ENCODE measurements at places on chromosomes 1 and 21.

DNA sequence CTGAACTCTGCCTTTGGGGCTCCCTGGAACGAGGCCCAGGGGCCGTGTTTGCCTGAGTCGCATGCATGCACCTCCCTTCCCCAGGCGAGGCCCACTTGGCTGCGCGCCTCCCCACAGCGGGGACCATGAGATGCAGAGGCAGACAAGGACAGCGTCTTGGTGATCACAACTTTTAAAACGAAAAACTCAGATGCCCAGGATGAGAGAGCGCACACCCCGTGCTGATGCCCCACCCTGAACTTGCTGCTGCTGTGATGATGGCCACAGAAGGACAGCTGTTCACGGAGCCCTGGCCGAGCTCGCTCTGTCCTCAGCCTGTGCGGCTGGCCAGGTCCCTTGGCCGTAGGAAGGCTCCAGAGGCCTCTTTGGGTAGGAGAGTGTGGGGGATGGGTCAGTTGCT, 11.4 kb upstream of the PRMT2 start:
- DNase-seq: peak; percentile 63

GRCh38 chr1:92577261-92577895, 90.7 kb upstream of the GFI1 start:
- no peak for DNase-seq

- no peak for DNase-seq
These were observed 51.8 kb downstream of the SLAMF6 start for GRCh38 chr1:160471253-160471652.

DNA sequence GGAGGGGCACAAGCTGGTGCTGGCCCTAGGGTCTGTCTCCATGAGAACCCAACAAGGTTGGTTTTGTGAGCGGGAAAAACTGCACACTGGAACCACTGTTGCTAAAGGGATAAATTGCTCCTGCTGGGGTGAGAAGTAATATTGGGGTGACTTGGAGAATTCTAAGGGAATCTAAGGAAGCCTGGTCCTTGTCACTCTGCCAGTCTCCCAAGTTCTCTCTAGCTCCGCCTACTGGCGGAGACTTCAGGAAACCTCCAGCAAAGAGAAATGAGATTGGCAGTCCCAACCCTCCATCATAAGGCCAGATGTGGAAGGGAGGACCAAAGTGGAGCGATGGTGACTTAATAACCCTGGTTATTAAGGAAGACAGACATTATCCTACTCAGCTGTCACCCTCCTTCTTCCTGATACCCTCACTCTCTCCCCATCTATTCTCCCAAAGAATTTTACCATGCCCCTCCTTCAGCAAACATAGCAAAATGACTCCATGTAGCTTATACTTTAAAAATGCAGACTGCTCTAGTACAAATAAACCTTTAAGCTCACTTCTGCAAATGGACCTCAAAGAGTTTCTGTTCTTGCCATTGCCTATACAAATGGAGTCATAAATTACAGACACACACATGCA, 2.7 kb downstream of the LCE1F start:
- no peak for DNase-seq

GRCh38 chr1:184022668-184023067, 14.9 kb downstream of the COLGALT2 start:
- no peak for DNase-seq

- no peak for DNase-seq
These were observed 46.4 kb upstream of the RAB3GAP2 start for GRCh38 chr1:220318673-220319072.

GRCh38 chr1:170555370-170555769, 23.4 kb downstream of the GORAB start:
- DNase-seq: no peak

- DNase-seq: no peak
These were observed 378.5 kb downstream of the PLPP3 start for GRCh38 chr1:56200896-56201295.

DNA sequence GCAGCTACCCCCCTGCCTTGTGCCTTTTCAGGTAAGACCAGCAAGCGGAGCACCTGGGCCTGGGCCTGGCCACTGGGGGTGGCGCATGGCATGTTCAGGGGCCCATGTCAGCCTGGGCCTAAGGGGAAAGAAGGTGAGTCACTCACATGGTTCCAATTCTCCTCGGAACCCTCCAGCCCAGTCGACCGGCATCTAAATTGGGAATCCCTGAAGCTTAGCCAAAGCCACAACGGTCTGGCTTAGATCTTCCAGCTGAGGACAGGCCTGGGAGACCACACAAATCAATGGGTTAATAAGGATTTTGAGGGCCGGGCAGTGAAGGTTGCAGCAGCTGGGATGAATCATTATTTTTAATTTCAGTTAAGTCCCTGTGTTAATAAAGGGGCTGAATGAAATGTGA, 145.1 kb upstream of the SMYD2 start:
- no peak for DNase-seq

DNA sequence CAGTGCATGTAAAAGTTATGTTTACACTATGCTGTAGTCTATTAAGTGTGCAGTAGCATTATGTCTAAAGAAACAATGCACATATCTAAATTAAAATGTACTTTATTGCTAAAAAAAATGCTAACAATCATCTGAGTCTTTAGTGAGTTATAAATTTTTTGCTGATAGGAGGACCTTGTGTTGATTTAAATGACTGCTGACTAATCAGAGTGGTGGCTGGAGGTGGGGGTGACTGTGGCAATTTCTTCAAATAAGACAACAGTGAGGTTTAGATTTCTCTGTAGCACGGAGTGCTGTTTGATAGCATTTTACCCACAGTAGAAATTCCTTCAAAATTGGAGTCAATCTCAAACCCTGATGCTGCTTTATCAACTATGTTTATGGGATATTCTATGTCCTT, 37.0 kb downstream of the HS2ST1 start:
- no peak for DNase-seq

Measured in posterior cingulate gyrus (tissue), 11 donors.